ENCODE measurements at places on chromosomes 2 and 18.
A peak's percentile ranks its signal among the peaks of the same experiment; 100 is the strongest.

DNA sequence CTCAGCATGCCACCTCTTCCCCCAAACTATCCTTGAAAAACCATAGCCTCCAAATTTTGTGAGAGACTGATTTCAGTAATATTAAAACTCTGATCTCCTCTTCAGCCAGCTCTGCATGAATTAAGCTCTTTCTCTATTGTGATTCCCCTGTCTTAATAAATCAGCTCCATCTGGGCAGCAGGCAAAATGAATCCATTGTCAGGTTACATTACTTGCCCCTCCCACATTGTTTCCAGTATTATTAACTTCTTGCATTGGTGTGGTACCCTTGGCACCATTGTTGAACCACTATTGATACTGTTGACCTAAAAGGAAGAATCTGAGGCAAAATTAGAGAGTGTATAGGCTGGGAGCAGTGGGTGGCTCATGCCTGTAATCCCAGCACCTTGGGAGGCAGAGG, 512.2 kb upstream of the VRK2 start:
- no peak for DNase-seq

DNA sequence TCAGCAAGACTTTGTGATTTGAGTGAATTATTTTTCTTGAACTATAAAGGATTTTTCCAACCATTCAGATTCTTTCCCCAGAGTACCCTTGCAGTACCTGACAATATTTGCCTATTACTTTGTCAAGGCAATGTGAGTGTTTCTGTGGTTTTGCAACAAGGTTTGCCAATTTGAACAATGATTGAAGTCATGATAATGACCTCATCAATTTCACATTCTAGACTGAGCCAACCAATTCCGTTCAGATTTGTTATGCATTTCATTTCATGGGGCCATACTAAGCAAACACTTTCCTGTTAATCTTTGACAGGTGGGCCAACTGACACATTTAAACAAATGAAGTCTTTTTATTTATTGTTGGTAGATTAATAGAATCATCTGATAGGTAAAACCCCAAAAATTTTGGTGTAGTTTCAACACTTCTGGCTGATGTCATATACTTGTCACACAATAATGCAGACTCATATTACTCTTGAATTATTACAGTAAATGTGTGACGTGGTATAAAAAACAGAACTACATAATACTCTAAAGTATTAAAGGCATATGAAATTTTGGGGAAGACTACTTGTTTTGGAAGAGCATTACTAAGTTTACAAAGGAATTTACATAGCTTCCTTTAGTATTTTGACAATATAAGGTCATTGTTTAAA, 526.4 kb downstream of the DPP10 start:
- no peak for DNase-seq

GRCh38 chr2:2528846-2529245, 197.8 kb upstream of the MYT1L start:
- no peak for DNase-seq

GRCh38 chr2:280650-281110, 7.2 kb downstream of the ALKAL2 start:
- no peak for DNase-seq

GRCh38 chr2:48118895-48119294, 212.6 kb upstream of the FBXO11 start:
- no peak for DNase-seq

DNA sequence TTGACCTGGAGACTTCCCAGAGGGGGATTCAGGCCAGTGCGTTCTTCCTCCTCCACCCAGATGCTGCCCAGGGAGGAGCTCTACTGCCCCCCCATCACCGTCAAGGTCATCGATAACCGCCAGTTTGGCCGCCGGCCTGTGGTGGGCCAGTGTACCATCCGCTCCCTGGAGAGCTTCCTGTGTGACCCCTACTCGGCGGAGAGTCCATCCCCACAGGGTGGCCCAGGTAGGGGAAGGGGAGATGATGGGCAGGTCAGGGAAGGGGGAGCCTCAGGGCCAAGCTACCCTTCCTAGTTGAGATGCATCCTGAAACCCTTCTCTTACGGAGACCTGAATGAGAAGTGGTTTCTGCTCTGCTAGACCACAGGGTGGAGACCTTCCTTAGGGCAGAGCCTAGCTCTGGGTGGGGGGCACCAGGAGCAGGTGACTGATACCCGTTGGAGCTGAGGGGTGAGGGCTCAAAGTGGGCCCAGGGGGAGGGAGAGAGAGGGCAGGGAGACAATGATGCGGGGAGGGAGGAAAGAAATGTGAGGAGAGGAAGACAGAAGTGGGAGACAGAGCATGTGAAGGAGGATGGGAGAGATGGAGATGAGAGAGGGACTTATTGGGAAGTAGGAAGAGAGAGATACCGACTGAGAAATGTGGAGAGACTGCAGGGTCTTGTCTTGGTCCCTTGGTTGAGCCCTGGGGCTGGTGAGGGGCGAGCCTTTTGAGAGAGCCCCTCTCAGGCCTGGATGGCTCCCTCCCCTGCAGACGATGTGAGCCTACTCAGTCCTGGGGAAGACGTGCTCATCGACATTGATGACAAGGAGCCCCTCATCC, 159.4 kb downstream of the DYSF start:
- DNase-seq, result no peak

GRCh38 chr2:241163601-241164118, 13.4 kb downstream of the PPP1R7 start:
- DNase-seq, result no peak

DNA sequence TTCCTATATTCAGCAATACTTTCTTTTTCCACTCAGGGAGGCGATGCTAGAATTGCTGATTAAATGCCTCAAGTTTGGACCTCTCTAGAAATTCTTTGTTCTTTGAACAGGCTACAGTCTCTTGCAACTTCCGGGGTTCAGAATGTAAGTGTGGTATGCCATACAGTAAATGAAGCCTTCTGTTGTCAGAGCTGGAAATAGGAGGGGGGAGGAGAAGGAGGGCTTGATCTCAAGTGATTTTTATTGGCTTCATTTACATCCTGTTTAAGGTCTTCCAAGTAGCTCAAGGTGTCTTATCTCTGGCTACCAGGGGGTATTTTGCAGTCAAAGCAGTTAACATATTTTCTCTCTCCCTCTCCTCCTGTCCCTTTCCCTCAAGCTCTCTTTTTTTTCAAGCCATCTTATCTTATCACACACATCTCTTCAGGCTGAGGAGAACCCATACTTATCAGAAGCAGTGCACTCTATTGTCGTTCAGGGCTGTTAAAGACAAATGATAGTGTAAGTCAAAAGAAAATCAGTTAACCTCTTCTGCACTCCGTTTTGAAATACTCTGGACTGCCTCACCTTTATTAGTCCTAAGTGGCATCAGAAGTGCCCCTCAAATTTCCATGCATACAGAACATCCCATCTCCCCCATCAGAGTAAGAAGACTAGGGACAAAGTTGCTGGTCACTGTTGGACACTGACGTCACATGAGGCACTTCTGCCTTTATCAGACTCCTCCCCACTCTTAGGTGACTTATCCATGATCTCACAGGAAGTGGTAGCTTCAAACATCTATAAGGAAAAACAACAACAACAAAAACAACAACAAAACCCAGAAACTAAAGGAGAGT, 112.2 kb downstream of the ZNF521 start:
- DNase-seq, result peak; percentile 26

DNA sequence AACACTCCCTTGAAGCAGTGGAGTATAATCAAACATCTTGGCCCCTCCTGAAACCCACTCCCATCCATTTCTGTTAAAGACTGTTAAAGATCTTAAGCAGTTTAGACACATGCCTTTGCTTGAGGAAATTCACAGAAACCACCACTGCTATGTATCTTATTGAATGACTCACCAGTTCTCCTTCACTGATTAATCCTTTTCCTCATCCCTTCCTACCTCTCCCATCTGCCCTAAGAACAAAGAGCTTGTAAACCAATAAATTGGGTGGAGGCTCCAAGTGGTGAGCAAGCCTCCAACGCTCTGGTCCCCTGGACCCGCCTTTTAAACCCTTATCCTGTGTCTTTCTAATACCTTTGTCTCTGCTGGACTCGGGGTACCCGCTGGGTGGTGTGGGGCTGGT, 746.1 kb downstream of the LRP1B start:
- DNase-seq, result no peak

DNA sequence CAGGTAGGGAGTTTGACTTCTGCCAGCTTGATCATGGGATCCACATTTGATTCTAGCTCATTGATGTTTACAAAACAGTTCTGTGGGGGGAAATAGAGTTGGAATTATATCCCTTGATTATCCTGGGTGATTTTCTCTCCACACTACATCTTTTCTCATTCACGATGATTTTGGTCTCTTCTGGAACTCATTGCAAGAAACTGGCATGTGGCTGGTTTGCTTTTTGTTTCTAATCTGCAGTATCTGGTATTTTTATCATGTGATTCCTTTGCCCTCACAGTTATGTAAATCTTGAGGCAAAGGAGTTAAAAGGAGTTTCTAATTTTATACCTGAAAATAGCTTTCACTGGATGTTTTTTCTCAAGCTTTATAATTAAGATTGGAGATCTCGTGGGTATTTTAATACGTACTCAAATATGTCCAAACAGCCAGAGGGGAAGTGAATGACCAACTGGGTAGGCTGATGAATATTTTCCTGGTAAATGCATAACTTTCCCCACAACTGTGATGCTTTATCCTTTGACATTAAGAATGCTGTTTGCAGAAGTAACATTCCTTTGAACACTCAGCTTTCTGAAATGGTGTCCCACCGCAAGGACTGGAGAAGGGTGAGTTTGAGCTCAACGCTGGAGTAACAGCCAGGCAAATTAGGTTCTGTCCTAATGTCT, 502.9 kb upstream of the ZEB2 start:
- no peak for DNase-seq

- DNase-seq, result no peak
Measured at GRCh38 chr2:33788044-33788443, 188.9 kb upstream of the FAM98A start.

GRCh38 chr2:121390082-121390692, 105.2 kb upstream of the TFCP2L1 start:
- DNase-seq, result no peak

GRCh38 chr2:61410185-61410584, 60.7 kb downstream of the USP34 start:
- no peak for DNase-seq

DNA sequence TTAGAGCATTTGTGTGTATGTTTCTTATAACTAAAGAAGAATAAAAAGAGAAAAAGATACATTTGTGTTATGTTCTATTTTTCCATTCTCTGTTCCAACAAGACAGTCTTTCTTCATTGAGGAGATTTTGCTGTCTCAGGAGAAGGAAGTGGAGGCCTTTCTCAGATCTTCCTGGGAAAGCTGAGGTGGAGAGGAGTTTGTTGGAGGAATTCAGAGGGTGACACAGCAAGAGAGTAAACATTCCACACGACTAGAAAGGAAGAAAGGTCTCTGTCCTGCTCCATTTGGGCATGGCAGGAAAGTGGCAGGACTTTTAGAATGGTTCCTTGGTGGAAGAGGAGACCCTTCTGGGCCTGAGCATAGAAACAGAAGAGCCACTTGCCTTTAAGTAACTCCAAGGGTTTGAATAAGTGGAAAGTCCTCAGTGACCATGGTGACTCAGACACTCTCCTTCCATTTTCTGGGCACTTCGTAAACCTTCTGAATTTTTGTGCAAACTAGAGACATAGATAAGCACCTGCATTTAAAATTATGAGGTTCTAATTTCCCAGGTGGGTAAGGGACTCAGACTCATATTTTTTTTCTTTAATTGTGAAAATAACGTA, 52.3 kb upstream of the COL5A2 start:
- no peak for DNase-seq

- no peak for DNase-seq
Measured at GRCh38 chr2:208228476-208228875, 26.4 kb downstream of the IDH1 start.

DNA sequence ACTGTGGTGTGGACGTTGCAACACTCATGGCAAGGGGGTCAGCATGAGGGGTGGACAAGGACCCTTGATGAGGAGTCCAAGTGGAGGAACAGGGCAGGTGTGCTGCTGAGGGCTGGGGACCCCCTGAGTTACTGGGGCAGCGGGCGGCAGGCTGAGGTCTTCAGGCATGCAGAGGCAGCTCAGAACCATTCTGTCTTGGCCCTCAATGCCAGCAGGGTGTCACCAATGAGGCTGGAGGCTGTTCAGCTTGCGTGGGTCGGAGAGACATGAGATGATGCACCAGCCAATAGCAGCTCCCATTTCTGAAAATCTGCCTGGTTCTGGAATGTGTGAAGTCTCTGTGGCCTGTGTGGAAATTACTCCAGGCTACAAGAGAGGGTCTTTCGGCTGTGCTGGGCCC, 105.4 kb downstream of the INHBB start:
- DNase-seq, result no peak

- no peak for DNase-seq
Measured at GRCh38 chr2:37809525-37809924, 115.6 kb upstream of the RMDN2 start.

DNA sequence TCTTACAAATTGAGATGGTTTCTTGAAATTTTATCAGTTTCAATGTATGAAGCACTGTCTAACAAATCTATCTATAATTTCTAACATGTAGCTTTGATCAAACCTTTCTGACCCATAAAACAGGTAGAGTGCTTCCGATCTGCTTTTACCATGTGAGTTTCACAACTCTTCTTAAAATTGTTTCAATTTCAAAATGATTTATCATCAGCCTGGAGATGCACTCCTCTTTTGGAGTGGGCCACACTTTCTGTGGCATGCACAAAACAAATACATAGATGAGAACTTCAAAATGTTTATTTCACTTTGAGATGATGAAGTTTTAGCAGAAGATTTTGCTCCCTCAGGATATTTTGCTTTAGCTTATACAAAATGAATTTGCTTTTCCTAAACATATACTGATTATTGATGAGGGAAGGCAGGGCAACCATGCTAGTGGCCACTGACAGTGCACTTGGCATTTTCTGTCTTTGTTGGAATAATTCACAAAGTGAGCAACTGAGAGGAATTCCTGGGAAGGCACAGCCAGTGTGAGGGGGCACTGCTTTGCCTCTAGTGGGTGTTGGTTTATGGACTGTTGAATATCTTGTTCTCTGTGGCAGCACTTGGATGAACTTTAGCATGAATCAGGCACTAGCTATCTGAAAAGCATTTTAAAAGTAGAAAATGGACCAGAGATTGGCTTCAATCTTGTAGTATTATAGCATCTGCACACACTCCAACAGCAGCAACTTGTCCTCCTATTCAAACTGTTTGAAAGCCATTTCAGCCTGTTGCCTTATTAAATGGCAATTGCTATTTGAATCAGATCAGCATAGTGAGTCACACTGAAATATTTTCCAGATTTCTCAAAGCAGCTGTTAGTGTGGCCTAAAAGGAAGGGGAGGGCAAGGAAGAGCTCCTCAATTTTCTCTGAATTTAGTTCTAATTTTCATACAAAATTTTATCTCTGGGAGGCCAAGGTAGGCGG, 193.2 kb downstream of the CCDC85A start:
- no peak for DNase-seq

GRCh38 chr2:62568983-62569837, 63.2 kb upstream of the TMEM17 start:
- peak; percentile 38 for DNase-seq

- peak; percentile 10 for DNase-seq
Measured at GRCh38 chr2:155250800-155251199, 552.3 kb downstream of the KCNJ3 start.

DNA sequence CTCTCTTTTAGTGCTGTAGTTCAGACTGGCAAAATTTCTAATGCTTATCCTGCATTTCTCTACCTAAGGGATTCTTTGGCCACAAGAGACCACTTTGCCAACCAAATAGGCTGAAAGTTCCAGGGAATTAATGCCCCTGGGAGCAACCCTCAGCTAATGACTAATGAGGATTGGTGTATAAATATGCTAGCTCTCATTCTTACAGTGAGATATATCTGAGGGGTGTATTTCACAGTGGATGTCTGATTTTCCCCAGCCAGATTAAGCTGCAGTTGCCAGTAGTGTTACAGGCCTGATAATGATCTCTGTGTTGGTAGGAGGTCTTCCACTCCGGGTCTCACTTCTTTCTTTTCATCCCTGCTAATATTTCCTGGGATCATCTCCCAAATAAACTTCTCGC, 90.4 kb downstream of the GULP1 start:
- no peak for DNase-seq
